Left cardiac atrium (tissue), 4 donors: ENCODE measurements at places on chromosomes 3 and 15. TPM values are rescaled to one million over a fixed set of nuclear protein-coding genes. Genes with fewer than 3 reads are reported as not detected.
A peak's percentile ranks its signal among the peaks of the same experiment; 100 is the strongest.

- no peak for DNase-seq
These were observed 77.1 kb upstream of the BCL6 start for GRCh38 chr3:187822402-187822801.

DNA sequence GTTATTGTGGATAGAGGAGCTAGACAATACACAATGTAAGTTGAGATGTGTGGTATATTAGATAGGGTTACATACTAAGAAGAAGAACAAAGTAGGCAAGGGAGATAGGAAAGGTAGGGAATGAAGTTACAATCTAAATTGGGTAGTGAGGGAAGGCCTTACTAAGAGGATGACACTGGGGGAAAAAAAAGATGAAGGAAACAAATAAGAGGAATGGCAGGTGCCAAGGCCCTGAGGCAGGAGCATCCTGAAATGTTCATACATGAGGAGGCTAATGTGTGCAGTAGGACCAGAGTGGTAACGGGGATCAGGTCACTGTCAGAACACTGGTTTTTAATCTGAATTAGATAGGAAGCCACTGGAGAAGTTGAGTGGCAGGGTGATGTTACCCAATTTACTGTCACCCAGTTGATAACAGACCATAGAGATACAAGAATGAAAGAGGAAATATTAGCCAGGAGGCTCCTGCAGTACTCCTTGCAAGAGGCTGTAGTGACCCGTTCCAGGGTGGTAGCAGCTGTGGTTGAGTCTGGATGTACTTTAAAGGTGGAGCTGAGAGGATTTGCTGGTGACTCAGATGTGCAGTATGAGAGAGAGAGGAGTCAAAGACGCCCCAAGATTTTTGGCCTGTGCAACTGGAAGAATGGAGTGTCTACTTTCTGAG, 14.4 kb downstream of the RTP1 start:
- no peak for DNase-seq

GRCh38 chr3:159045279-159045885, 243.5 kb downstream of the MFSD1 start:
- no peak for DNase-seq

GRCh38 chr15:76844096-76844495, 61.0 kb downstream of the SCAPER start:
- no peak for DNase-seq

DNA sequence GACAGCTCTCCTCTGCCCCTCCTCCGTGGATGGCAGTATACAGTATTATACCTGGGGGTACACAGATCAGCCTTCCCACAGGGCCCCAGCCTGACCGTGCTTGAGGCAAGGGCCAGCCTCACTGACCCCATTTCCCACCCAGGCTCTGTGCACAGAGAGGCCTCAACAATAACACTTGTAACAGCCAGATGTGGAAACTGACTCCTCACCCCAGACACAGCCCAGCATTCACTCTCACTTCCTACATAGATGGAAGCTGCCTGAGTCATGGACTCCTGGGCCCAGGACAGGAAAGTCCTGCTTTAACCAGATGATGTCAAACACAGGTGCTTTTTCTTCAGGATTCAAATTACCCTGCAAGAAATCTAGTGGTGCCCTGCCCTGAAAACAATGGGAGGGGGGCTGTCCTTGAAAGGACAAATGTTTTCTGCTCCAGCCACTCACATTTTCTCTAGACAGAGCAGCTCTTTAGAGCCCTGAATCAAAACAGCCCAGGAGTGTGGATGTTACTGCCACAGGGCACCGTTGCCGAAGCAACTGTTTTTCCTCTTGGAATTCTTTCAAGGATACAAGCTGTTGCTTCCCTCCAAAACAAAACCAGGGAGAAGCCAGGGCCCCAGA, 16.4 kb downstream of the CCDC12 start:
- peak; percentile 22 for DNase-seq

DNA sequence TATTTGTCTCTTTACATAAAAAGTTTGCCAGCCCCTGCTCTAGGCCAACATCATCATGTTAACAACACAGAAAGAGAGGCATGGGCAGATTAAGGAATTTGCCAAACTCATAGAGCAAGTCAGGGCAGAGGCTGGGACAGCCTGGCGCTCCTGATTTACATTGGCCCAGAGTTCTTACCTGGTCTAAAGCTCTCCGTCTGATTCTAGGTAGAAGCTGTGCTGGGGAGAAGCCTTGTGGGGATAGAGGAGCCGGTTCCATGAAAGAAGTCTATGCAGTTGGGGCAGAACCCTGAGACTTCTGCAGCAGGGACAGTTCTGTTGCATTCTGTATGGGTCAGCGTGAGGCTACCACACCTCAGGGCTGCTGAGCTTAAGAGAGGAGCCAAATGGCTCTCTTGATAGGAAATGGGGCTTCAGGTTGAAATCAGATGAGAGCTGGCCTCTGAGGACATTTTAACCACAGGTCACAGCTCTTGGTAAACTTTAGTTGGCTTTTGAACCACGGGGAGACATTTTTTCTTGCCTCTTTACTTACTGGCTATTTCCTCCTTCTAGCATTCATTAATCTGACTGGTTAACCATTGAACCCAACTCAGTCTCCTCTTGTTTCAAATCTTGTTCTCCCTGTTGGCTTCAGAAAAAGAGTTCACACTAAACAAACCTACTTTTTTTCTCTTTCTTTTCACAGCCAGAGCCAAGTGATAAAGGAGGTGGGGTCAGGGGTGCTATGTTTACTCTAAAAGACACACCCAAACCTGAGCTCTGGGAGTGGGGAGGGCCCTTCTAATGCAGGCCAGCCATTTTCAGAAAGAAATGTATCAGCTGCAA, 250.7 kb downstream of the OPA1 start:
- no peak for DNase-seq

DNA sequence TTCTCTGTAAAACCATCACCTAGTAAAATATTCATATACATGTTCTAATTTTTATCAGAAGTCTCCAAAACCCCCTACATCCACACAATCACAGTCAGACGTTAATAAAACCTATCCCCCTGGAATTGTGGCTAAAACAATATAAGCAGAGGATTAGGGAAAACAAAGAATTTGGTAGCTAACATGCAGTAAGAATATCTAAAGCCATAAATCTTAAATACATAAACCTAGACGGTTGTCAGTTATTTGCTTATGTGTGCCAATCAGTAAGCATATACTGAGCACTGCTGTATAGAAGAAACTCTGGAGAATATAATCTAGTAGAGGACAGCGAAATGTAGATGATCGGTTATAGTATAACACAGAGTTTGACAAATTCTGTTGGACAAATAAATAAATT, 232.2 kb downstream of the TBC1D5 start:
- no peak for DNase-seq

GRCh38 chr3:45225465-45226205, 452 bp downstream of the TMEM158 start:
- peak; percentile 43 for DNase-seq

- DNase-seq = no peak
These were observed 514.4 kb downstream of the FGF12 start for GRCh38 chr3:192212979-192213378.

GRCh38 chr15:68888419-68888818, 41.9 kb upstream of the SPESP1 start:
- no peak for DNase-seq

DNA sequence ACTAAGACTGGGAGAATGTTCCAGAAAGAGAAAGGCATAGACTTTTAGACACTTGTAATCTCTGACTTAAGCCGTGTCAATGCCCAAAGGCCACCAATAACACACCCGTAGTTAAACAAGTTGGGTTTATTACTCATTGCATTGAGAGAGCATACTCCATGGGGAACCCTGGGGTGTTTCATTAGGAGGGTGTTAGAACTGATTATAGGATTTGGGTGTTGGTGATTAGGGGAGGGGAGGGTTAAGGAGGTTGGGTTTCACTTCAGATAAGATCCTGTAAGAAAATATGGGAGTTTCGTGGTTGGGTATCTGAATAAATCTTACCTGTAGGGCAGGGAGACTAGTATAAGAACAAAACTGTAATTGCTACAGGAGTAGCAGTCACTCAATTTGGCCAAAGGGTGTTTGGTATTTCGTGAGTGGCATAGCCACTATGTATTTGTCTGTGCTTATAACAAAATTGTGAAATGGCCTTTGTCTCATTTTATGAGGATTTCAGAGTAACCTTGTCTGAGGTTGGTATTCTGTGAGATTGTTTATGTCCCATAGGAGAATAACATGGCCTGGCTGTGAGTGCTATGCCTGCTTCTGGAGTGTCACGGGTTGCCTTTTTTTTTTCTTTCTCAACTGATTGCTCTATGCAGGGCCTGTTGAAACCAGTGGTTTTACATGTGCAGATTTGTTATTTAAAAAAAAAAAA, 2.9 kb downstream of the HACD3 start:
- no peak for DNase-seq

GRCh38 chr3:126452213-126452612, 23.5 kb downstream of the ZXDC start:
- no peak for DNase-seq

DNA sequence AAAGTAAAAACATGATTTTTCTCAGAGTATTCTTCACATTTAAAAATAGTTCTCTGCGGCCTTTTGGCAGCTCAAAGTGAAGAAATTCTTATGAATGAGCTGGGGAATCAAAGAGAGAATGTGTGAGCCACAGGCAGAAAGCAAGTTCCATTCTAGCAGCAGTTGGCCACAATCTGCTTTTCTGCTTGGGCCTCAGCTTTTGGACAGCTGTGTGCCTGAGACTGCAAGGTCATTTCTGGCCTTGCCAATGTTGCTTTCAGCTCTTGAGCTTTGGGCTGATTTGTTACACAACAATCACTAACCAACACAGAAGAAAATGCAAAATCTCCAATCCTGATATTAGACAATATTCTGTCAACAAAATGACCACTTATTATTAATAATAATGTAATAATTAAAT, 14.4 kb upstream of the TM4SF4 start:
- DNase-seq = no peak

EXD1 gene
- not detected for total RNA-seq

TRH gene
- total RNA-seq = not detected

GOLGA6L7 gene
- total RNA-seq = not detected

CKMT1B gene
- 5.5 TPM for total RNA-seq

BUB1B gene
- 0.71 TPM for total RNA-seq

SLC28A2 gene
- total RNA-seq = not detected

SLC38A3 gene
- 7.7 TPM for total RNA-seq
